ENCODE measurements at places on chromosomes 2 and 18.

- DNase-seq, result no peak
Measured at GRCh38 chr2:28754321-28754720, 2.7 kb downstream of the PPP1CB start.

GRCh38 chr18:40821596-40822243 is 1133.3 kb upstream of the PIK3C3 start:
- DNase-seq, result no peak

DNA sequence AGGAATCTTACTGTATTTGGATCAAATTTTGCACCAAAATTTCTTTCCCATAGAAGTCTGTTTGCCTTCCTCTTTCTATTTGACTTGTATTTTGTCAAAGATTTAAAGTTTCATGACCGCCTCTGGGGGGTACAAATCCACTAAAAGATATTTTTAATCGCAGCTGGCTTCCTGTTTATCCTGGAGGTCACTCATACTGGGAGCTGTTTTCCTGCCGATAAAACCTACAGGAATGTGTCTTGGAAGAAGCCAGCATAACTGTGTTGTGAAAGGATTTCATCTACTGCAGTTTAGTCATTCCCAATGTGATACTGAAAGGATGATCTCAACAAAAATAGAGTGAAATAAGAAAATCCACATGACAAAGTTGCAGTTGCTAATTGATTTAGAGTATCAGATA is 184.0 kb downstream of the RIT2 start:
- DNase-seq, result no peak

GRCh38 chr2:220434385-220434784 is 807.0 kb downstream of the SLC4A3 start:
- no peak for DNase-seq

DNA sequence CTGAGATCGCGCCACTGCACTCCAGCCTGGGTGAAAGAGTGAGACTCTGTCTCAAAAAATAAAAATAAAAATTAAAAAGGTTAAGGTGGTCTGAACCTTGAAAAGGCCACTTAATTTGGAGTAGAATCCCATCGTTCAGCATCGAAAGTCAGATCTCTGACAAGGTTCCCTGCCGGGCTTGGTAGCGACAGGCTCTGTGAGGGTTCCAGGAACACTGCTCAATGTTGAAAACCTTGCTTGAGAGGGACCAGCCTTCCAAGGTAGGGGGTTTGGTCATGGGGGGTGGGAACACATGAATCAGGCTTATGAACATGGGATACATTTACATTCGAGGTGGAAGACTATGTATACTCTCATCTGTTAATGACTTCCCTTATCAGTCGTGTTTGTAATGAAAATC is 232.2 kb downstream of the FHOD3 start:
- DNase-seq, result no peak

- no peak for DNase-seq
Measured at GRCh38 chr18:3097082-3097481, 84.1 kb upstream of the LPIN2 start.

DNA sequence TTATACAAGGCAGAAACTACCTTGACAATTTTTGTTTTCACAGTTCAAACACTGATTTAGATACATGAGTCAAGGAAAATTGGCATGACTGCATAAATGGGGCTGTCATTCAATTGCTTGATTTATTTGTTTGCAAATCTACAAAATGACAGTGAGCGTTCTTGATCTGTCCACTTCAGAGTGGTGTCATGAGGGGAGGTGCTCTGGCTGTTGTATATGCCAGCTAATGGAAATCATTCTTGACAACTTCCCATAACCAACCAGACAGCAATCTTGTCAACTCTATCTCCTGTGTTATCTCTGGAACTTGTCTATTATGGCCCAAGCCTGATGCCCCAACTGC is 120.6 kb upstream of the UGP2 start:
- DNase-seq, result no peak

DNA sequence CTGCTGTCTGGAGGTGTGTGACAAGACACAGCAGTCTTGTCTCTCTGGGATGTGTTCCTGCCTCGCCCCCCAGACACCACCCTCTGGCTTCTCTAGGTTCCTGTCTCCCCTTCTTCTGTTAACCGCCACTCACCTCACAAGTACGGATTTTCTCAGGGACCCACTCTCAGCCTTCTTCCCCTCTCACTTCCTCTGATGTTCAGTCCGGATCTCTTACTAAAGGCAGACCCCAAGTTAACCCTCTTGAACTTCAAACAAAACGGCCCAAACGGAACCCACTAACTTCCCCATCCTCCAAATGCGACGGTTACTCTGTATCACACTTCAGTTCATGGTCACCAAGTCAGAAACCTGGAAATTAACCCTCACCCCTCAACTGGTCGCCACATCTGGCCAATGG is 32.0 kb downstream of the B4GALT6 start:
- no peak for DNase-seq

DNA sequence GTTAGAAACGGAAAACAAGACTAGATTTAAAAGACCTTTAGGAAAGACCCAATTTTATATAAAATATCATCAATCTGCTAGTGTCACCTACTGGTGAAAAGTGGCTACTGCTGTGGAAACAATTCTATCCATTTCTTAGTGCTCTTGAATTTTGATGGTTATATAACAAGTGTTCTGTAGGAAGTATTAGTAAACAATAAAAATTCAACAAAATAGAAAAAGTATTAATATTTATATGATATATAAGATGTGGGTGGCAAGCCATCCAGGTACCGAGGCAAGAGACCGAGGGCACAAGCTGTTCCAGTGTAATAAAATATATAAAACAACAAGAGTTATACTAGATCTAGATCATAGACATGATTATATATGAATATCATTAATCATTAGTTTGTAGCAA is 6.2 kb upstream of the TMEM87B start:
- no peak for DNase-seq

DNA sequence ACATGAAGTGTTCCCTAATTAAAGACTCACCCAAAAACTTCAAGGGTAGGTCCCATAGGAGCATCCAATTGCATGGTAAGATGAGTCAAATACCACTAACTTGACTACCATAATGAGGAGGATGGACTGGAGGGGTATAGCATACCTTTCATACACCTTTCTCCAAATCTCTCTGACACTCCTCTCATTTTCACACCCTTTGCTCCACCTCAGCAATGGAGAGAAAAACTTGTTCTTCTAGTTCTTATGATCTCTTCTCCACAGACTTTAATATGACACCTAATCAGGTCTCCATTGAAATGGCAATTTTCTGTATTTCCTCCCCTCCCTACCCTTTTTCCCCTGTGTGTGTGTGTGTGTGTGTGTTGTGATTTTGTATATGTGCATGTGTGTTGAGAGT is 41.1 kb upstream of the MAP2 start:
- no peak for DNase-seq

DNA sequence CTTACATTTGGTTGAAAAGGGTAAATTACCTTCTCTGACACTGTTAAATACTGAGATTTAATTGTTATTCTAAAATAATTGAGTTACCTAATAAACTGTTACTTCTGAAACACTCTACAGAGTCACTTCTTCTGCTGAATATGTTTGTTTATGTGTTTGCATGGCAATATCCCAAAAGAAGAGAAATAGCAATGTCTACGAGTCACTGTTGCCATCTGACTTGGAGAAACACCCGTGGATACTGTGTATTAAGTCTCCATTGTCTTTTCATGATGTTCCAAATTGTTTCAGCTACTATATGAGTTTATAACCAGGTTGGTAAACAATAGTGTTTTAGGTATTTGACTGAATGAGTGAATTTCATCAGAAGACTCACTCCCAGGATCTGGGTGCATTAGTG is 754.2 kb upstream of the ID2 start:
- DNase-seq, result no peak

DNA sequence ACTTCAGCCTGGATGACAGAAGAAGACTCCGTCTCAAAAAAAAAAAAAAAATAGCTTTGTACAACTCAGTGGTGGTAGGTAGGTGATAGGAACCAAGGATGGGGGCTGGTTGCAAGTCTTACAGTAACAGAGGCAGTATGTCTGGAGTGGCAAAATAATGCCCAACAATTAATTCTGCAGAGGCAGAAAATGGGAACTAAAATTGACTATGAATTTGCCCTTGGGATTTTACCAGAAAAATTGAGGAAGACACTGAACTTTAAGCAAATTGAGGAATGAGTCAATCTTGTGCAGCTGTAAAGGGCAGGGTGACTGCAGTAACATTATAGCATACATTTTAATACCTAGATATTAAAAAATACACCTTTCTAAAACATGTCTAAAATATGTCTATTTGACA is 292.1 kb upstream of the FBXO11 start:
- no peak for DNase-seq

- no peak for DNase-seq
Measured at GRCh38 chr2:129879614-129880180, 99.8 kb upstream of the RAB6C start.

- no peak for DNase-seq
Measured at GRCh38 chr2:206657087-206657486, 14.8 kb downstream of the FAM237A start.

- no peak for DNase-seq
Measured at GRCh38 chr2:68834737-68835376, 36.3 kb downstream of the BMP10 start.

DNA sequence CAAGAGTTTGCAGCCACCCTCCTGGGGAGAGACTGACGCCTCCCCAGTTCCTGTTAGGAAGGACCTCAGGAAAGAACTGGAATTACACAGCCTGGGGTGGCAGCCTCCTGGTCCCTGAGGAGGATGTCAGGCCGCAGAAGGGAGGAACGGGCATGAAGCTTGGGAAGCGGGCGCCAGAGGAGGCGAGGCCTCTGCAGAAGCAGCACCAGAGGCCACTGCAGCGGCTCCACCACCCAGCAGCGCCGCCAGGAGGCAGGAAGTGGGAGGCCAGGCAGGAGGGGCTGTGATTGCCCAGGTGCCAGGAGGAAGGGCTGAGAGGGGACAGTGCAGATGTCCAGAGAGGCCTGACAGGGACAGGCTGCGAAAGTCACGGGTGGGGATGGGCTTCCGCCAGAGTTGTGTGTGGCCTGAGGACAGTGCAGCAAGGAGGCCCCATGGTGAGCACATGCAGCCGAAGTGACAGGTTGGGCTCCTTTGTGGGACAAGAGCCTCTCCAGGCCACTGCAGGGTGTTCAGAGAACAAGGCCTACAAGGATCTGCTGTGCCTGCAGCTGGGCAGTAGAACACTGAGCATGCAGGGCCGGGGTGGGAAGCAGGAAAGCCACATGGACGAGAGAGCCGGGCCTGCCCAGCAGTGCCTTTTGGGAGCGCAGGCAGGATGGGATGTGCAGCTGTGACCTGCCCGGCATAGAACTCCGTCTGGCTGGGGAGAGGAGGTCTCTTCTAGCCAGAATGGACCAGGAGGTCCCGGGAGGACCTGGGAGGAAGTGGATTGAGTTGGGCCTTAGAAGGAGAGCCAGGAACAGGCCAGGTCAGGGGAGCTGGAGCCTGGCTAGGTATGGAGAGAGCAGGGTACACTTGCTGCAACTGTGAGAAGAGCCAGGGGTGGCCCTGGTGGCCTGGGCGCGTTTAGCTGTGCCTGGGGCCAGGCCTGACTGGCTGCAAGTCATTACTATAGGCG is 39.1 kb upstream of the ALPP start:
- DNase-seq, result no peak

DNA sequence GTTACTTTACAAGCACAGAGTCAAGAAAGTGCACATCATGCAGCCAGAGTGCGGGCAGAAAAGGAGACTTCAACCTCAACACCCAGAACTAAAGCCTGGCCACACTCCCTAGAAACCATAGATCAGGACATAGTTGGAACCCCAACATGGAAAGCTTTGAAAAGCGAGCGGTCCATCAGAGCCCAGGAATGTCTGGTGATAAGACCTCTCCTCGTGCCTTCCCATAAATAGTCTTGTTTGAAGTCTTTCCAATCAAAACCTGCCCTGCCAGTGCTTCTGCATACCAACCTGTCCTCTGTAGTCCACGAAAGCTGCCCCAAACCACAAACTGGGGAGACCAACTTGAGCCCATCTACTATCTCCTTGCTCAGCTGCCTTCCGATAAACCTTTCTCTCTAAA is 55.5 kb downstream of the NEURL3 start:
- DNase-seq, result no peak

DNA sequence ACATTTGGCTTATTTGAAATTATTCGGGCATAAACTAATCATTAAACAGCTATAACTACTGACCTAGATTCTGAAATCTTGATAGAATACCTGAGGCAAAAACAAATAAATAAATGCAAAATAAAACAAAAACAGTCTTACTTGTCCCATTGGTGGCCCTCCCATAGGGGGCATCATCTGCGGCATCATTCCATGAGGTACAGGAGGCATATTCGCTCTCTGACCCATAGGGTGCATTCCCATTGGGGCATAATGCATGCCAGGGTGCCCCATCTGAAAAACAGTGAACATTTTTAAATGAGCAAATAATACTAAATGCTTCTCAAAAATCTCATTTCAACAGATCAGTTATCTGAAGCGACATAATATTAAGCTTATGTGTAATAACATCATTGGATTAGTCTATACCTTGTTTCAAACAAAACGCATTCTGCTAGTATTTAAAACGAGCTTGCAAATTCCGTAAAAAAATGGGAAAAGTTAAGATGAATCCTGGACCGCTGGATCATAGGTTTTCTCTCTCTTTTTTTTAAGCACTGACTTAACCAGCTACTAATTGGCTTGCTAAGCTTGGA is 1.3 kb downstream of the PRPF40A start:
- DNase-seq, result no peak

DNA sequence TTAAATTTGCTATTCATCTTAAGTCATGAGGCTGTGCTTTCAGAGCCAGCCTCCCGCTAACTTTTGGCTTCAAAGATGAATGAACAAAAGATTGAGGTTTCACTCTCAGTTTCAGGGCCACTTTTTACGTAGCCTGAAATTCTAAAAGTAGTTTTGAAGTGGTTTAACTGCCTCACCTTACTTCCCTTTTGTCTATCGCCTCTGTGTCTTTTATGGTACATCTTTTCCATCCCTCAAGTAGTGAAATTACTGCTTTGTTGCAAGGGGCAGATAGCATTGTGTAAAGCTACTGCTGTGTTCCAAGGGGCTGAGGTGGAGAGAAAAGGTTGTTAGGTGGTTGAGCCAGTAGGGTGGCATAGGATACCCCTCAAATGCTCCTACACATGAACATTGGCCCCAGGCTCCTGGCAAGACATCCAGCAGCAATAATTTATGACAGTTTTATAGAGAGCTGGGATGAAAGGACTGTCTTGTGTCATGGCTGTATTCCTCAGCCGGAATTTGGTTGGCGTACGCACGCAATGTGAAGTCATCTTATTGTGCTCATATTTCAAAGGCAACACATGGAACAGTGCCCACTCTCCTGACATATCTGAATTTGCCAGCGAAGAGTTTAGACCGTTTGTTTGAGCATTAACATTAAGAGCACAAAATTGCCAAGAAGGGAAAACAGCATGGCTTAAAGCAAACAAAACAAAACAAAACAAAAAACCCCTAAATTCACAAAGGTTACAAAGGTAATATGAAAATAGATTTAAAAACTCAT is 32.2 kb downstream of the QPCT start:
- DNase-seq, result no peak

DNA sequence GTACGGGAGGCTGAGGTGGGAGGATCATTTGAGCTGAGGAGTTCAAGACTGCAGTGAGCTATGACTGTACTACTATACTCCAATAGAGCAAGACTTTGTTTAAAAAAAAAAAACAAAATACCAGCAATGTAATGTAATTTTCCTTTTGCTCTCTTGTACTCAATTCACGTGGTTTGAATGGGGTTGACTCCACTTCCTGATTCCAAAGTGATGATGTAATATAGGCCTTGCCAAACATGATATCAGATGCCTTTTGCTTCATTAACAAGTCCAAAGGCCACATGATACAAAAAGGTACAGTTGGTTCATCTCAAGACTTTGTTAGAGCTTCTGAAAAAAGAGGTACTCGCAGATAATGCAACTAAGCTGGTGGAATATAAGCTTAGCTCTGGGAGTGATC is 321.8 kb downstream of the ZEB2 start:
- DNase-seq, result no peak

GRCh38 chr18:68607852-68608251 is 107.1 kb downstream of the TMX3 start:
- no peak for DNase-seq
